ENCODE measurements at places on chromosomes 12 and 14.

DNA sequence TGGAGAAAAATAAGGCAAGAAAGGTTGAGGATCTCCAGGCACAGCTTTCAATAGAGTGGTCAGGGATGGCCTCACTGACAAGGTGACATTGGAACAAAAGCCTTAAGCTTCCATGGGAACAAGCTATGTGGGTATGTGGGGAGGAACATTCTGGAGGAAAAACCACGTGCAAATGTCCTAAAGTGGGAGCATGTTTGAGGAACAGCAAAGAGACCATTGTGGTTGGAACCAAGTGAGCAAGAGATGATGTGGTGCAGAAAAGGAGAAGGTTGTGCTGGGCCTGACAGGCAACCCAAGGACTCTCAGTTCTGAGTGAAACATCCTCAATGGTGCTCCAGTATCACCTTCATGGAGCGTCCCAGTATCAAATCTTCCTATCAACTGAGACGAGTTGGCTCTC, 184.0 kb downstream of the CAND1 start:
- DNase-seq, result no peak

DNA sequence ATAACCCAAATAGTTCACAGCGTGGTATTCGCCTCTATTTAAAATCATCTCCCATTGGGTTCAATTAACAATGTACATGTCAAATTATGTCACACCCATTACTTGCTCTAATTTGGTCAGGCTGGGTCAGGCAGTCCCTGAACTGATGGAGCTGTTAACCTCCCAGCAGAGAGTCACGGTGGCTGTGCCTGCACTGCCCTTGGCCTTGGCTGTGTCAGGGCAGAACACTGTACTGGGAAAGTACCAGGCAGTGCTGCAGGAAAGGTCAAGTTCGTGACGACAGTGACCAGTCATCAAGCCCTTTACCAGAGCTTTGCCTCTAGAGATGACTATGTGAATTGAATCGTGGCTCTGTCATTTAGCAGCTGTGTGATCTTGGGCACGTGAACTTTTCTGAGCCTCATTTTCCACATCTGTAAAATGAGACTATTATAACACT, 100.0 kb downstream of the ARF6 start:
- no peak for DNase-seq

- DNase-seq, result no peak
These were observed 25.3 kb downstream of the RHOJ start for GRCh38 chr14:63229330-63230059.

GRCh38 chr14:54600717-54601109, 33.8 kb downstream of the SAMD4A start:
- no peak for DNase-seq

- DNase-seq, result no peak
These were observed 3.6 kb upstream of the FGF6 start for GRCh38 chr12:4448943-4449850.

DNA sequence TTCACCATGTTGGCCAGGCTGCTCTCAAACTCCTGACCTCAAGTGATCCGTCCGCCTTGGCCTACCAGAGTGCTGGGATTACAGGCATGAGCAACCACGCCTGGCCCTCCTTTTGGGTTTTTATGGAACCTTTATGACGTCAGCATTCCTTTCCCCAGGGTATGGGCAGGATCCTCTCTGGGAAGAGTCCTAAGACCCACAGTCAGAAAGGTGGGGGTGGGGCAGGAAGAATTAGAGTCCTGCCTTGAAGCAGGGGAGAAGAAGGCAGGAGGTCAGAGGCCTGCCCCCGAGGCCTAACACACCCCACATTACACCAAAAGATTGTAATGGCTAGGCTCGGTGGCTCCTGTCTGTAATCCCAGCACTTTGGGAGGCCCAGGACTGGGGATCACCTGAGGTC, 30.8 kb upstream of the CDK17 start:
- no peak for DNase-seq

GRCh38 chr12:115095073-115095748, 411.2 kb upstream of the TBX3 start:
- no peak for DNase-seq

DNA sequence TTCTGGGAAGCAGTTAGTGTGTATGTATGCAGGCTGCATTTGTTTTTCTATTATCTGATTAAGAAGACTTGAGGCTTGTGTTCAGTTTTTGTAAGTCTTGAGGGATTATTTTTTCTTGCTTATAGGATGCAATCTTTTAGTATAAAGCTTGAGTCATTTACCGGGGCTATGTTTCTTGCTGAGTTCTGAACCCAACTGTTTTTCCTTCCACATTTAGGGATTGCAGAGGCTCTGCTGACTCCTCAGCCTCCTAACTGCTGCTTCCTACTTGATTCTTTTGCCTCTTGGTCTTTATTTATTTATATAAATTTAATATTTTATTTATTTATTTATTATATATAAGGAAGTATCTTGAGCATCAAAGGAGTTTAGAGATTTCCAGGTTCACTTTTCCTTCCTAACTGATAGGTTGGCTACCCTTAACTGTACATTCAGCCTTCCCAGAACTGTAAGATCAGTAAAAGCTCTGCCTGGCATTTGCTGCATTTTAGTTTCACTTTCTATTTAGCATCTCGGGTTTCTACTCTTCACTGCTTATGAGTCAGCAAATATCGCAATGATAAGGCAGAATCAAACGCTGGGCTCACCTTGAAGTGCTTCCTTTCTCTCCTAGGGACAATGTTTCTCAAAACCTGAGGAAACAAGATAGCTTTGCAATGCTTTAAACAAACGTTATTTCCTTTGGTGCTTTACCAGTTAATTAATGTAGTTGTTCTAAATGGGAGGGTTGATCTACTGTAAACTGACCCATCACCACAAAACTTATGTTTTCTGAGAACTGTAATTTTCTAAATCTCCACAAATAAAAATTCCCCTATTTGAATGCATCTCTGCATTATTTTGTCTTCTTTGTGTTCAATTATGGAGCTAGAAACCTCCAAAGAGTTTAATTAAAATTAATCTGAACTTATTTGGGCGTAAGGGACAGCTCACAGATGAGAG, 1183.7 kb upstream of the TMEM132C start:
- DNase-seq, result no peak

- no peak for DNase-seq
These were observed 230.5 kb downstream of the ETNK1 start for GRCh38 chr12:22855456-22855855.

DNA sequence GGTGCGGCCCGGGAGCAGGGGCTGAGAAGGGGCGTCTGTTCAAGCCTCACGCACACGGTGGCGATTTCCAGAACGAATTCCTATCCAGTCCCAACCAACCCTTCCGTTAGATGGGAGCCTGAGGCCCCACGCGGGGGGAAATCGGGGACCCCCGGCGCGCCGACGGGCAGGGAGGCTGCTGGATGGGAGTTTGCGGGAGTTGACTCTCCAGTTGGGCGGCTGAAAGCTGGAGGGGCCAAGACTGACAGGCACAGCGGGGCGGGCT, 9.8 kb downstream of the EXOC3L4 start:
- DNase-seq, result no peak

DNA sequence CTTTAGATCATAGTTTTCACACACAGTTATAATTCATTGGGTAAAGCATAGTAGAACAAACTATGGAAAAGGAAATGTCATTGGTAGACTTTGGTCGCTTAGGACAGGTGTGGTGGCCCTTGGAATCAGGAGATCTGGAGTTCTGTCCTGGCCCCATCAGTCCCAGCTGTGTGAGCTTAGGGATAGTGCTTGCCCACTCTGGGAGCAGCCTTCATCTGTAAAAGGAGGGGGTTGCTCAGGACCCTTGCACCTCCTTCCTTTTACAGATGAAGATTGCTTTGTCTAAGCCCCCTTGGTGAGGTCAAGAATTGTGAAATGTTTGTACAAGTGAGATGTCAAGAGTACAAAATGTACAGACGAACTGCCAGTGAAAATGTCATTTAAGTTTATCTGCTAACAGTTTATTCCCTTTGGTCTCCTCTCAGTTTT, 93.2 kb downstream of the BORCS5 start:
- DNase-seq, result no peak

GRCh38 chr14:105138551-105139111, 29.9 kb downstream of the JAG2 start:
- no peak for DNase-seq

DNA sequence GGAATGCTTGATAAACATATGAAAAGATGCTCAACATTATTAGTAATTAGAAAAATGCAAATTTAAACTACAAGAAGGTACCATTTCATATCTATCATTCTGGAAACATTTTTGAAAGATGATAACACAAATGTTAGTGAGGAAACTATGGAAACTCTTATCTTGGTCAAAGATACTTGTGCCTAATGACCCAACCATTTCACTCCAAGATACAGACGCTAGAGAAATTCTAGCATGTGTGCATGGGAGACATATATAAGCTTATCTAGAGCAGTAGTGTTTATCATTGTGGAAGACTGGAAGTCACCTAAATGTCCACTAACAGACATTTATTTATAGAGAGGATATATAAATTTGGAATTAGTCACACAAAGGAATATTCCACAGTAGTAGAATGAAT, 143.1 kb upstream of the HMGA2 start:
- no peak for DNase-seq

DNA sequence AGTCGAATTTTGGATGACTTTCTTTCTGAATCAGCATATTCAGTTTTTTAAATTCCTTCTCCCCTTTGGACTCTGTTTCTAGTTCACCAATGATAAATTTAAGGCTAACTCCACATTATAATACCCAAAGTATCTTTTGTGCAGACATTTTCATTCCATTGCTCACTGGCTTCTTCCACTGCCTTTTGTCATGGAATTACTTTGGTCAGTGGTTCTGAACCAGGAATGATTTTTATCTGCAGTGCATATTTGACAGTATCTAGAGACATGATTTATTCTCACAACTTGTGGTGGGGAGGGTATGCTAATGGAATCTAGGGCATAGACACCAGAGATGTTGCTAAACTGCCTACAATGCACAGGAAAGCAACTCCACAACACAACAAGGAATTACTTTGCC, 234.4 kb upstream of the PRKD1 start:
- no peak for DNase-seq

DNA sequence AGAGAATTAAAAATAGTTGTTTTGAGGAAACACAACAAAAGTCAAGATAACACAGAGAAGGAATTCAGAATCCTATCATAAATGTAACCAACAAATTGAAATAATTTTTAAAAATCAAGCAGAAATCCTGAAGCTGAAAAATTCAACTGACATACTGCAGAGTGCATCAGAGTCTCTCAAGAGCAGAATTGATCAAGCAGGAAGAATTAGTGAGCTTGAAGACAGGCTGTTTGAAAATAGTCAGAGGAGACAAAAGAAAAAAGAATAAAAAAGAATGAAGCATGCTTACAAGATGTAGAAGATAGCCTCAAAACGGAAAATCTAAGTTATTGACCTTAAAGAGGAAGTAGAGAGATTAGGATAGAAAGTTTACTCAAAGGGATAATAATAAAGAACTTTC, 65.8 kb upstream of the PPP2R5C start:
- no peak for DNase-seq

- no peak for DNase-seq
These were observed 172.2 kb upstream of the DDHD1 start for GRCh38 chr14:53325176-53325806.

DNA sequence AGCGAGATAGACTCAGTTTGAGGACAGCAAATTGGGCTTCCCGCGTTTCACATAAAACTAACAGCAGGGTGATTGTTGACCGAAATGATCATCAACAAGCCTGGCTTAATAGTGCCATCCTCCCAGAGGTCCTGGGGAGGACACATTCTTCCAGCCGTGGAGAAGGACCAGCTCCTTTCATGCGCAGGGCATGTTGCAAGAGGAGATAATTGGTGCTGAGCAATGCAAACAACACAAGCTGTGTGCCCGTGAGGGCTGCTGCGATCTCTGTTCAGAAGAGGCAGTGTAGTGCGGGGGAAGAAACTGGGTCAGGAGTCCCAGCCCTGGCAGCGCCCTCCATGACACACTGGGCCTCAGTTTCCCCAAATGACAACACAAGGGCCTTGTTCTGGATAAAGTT, 54.3 kb downstream of the CCDC85C start:
- DNase-seq, result no peak

GRCh38 chr12:109861689-109862314, 18.5 kb downstream of the GLTP start:
- DNase-seq, result no peak

- DNase-seq, result no peak
These were observed 56.1 kb downstream of the ADGRD1 start for GRCh38 chr12:131009595-131010395.

DNA sequence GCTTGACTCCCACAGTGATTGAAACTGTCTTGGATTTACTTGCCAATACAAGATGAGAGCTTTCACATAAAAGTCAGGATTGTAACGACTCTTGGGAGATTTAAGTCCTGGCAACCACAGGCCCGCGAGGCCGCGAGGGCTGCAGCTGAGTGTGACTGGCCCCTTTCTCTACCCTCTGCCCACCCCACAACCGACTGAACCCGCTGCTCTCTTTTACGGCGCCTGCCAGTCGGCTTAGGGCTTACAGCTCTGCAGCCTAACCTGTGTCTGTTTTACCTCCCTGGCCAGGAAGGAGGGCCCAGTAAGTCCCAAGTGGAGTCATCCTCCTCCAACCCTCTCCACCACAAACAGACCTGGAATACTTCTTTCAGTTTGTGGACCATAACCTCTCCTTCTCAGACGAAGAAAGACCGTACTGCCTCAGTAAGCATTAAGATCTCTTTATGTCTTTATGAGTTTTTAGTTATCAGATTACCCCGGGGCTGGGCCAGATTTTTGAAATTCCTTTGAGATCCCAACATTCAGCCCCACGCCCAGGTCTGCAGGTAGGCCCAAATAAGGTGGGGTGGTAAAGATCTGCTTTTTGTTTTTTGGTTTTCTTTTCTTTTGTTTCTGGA, 12.6 kb upstream of the TIGAR start:
- DNase-seq, result no peak

- no peak for DNase-seq
These were observed 41.0 kb downstream of the DMAC2L start for GRCh38 chr14:50353126-50353525.

DNA sequence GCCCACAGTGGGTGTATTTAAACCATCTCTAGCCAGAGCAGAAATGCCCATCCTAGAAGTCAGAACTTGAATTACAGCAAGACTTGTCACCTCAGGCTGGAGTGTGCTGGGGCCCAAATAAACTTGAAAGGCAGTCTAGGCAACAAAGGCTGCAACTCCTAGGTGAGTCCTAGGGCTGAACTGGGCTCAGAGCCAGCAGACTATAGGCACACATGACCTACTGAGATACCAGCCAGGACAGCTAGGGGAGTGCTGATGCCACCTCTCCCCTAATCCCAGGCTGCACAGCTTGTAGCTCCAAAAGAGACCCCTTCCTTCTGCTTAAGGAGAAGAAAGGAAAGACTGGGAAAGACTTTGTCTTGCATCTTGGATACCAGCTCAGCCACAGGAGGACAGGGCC, 106.0 kb downstream of the TXNDC16 start:
- DNase-seq, result no peak

GRCh38 chr12:48980389-48980952, 2.3 kb downstream of the WNT1 start:
- DNase-seq, result no peak

DNA sequence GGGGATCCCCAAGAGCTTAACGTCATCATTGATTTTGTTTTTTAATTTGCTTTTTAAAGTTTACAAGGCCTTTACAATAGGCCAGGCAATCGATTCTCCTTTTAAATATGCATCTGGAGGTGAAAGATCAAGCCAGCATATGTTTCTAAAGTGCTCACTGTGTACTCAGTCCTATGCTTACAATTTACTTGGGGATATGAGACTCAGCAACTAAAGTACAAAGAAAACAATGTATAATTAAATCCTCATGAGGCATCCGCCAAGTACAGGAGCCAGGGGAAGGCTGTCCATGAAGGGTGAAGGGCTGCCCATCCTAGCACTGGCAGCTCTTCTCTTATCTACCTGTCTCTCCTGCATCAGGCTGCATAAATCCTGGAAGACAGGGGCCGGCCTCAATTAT, 11.8 kb downstream of the CCDC92 start:
- no peak for DNase-seq

GRCh38 chr12:58046271-58046670, 104.9 kb downstream of the ATP23 start:
- DNase-seq, result no peak

Data from activated naive CD4-positive, alpha-beta T cell (primary cell).